ENCODE measurements at places on chromosomes 7 and 10. TPM values are rescaled to one million over a fixed set of nuclear protein-coding genes. Genes with fewer than 3 reads are reported as not detected.

The NKX1-2 gene
- total RNA-seq, result 0.98 TPM

The PAX4 gene
- not detected for total RNA-seq

The IGFBP1 gene
- 1.7 TPM for total RNA-seq

The ENO4 gene
- total RNA-seq, result not detected

The SPDYE2B gene
- not detected for total RNA-seq

The MYL10 gene
- total RNA-seq, result not detected

The SYT15 gene
- total RNA-seq, result 5.4 TPM

The AKR1D1 gene
- total RNA-seq, result not detected

The DYNC1I1 gene
- 12.0 TPM for total RNA-seq

The ABCC2 gene
- total RNA-seq, result 1.7 TPM

The SLC26A5 gene
- total RNA-seq, result not detected

The PLAU gene
- 18.2 TPM for total RNA-seq

The DPYSL4 gene
- 0.49 TPM for total RNA-seq

The SHOC2 gene
- total RNA-seq, result 40.0 TPM

The HEPACAM2 gene
- total RNA-seq, result not detected

The C10orf53 gene
- not detected for total RNA-seq

The HYAL4 gene
- 0.49 TPM for total RNA-seq

The CDK1 gene
- total RNA-seq, result 10.8 TPM

The C10orf120 gene
- not detected for total RNA-seq

The SFRP5 gene
- 1.7 TPM for total RNA-seq

The CYP2C19 gene
- 6.1 TPM for total RNA-seq

The FAM25C gene
- total RNA-seq, result not detected

The SNX10 gene
- 5.2 TPM for total RNA-seq

The PIP gene
- total RNA-seq, result 2.5 TPM

The IFIT3 gene
- 6.1 TPM for total RNA-seq

The DEPP1 gene
- total RNA-seq, result 155 TPM

The UROS gene
- total RNA-seq, result 20.9 TPM

The NUDCD3 gene
- 48.6 TPM for total RNA-seq

The PILRA gene
- 8.3 TPM for total RNA-seq

The AGAP5 gene
- total RNA-seq, result 5.4 TPM

The ATOH7 gene
- not detected for total RNA-seq

The CDC14C gene
- total RNA-seq, result not detected

The PDE6C gene
- total RNA-seq, result not detected

The CALN1 gene
- total RNA-seq, result 6.9 TPM

The GSAP gene
- 13.0 TPM for total RNA-seq

The EPDR1 gene
- total RNA-seq, result 37.6 TPM

The CFAP46 gene
- total RNA-seq, result not detected

The ZFYVE27 gene
- total RNA-seq, result 28.0 TPM

The RAB11FIP2 gene
- 14.7 TPM for total RNA-seq

The SNCG gene
- 36.6 TPM for total RNA-seq

The GJD4 gene
- total RNA-seq, result not detected

The AMPH gene
- total RNA-seq, result 13.3 TPM

The ELFN1 gene
- 2.2 TPM for total RNA-seq

Data from vagina (tissue), 2 donors.